ENCODE measurements at places on chromosomes 4 and X.

GRCh38 chr4:139526928-139527327, 29.1 kb downstream of the SETD7 start:
- DNase-seq = no peak

DNA sequence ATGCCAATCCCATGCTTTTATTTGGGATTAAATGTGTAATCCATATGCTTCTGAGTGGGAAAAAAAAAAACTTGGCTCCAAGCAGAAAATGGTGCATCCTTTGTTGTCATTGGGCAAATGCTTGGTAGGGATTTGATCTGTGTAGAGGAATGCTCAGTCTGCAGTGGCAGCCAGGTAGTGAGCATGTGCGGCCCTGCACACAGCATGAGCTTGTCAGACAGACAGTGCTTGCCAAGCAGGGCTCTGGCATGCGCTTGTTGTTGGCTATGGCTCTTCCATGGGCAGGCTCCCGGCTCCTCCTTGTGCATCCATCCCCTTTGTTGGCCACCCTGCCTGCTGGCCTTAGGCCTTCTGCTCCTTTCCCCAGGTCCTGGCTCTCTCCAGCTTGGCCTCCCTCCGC, 130.3 kb downstream of the GPR143 start:
- no peak for DNase-seq

- DNase-seq = no peak
Observed at GRCh38 chr4:2867758-2868491, 24.3 kb downstream of the ADD1 start.

- no peak for DNase-seq
Observed at GRCh38 chr4:134756421-134756820, 554.8 kb upstream of the PABPC4L start.

DNA sequence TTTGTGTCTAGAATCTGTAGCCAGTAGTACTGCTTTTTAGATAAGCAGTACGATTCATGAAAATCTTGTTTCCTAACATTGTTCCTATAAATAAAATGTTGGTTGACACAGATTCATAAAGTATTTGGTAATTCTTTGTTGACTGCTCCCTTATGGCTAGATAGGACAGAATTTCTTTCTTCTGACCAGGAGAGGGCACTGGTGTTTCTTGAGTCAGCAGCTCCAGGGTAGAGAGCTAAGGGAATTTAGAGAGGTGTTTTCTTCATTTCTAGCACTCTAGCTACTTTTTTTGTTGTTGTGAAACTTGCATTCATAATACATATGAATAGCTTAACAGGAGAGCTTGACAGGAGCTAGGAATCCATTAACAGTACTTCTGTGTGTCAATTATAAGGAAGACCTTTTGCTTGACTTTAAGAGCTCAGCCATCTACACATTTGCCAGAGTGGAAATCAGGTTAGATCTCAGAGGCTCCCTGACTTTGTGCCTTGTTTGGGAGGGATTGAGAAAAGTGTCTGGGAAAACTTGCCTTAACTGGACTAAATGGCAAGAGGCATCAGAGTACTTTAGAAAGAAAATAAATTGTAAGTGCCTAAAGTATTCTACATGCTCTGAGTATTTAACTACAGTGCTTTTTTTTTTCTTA, 756.1 kb downstream of the SH3BGRL start:
- DNase-seq = no peak

DNA sequence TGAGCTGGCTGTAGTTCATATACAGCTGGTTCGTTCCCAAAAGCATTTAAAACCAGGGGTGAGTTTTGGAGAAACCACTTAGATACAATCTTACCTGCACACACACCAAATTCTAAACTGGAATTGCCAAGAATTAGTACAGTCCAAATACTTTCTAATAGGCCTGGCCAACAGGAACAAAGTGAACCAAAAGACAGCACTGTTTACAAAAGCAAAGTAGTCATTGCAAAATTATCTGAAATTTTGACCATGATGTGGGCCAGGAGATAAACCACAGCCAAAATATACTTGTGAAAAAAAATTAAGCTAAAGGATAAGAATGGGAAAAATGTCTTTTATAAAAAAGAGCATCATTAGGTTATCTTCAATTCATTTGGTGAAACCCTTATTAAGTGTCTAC, 37.9 kb upstream of the NAP1L5 start:
- DNase-seq = no peak

DNA sequence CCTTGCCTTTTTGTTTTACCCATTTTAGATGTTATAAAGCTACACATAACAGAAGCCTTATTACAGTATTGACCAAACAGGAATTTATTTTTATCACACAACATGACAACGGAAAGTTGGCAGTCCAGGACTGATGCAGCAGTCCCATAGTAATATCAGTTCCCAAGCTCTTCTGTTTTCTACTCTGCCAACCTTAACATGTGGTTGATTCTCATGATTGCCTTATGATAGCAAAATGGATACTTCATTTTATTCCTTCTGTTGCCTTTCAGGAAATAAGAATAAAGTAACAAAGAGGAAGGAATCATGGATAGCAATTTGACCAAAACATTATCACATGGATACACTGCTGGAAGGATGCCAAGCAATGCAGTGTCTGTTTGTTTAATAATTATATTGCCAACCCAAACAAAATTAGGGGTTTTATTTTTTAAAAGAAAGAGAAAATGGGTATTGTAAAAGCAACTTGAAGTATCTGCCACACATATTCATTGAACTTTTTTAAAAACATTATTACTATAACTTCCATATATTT, 275.7 kb downstream of the STPG2 start:
- no peak for DNase-seq

DNA sequence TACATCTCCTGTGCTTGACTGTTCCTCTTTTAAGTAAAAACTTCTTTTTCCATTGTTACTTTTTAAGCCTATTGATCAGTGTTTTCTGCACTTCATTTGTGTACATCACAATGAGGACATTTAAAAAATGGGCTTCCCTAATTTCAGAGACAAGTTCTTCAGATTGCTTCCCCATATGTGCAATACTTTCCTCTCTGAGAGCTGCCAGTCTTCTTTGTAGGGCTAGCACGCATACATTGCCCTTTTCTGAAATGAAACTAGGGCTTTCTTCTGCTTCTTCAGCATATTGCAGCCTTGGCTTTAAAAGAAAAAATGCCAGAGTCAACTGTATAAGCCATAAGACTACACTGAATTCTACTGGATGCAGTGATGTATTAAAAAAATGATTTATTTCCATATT, 37.8 kb downstream of the FAT4 start:
- no peak for DNase-seq

DNA sequence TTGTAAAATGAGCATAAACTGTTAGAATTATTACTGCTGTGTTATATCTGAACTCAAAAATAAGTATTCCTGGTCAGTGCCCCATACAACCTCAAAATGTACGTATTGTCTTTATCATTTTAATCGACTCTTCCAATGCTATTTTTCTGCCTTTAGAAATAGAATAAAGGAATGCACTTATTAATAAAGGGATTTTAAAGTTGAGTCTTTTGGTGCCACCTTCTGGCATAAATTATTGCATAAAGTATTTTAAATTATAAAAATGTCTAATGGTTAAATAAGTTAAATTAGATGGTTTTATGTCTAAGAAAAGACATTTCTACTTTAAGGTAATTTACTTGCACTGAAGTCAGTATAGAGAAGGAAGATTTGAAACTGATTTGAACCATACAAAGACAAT, 424.0 kb upstream of the NDST4 start:
- peak; percentile 0 for DNase-seq

- DNase-seq = no peak
Observed at GRCh38 chr4:995311-996026, 2.3 kb upstream of the SLC26A1 start.

DNA sequence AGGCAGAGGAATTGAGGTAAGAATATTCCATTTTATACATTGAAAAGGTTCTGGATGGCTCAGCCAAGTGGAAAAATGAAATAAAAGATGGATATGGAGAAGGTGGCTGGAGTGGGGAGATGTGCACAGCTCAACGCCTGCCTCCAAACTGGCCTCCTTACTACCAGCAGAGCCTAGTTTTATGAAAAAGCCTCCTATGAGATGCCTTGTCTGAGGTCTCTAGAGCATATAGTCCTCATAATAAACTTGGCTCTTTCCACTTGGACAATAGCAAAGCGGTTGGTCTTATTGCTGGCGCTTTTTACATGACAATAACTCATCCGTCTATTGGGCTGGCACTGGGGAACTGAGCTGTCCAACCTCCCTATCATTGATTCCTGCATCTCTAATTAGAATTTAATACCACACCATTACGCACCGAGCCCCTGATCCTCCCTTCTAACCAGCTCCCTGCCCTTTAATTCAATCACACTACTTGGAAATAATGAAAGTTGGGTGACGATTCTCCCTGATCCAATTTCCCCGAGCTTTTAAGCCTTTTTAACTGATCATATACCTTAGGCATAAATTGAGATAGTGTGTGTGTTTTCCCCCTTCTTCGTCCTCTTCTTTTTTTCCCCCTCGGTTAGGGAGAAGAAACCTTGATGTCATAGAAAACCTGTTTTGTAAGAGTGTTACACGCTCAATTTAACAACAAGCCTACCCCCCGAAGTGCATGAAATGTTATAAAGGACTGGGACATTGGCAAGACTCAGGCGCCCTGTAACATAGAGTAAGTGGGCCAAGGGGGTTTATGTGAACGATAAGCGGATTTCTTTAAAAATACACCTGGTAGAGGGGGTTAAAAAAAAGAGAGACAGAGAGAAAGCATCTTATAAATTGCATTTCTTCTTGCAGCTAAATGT, at the start of gene PHOX2B:
PHOX2B (minus strand) TSS at position 155 of the 905 bp plus-strand sequence; CDS start at position 40, 115 bp downstream.
- DNase-seq = no peak

GRCh38 chr4:56026596-56026995, 77.9 kb downstream of the CEP135 start:
- DNase-seq = no peak

DNA sequence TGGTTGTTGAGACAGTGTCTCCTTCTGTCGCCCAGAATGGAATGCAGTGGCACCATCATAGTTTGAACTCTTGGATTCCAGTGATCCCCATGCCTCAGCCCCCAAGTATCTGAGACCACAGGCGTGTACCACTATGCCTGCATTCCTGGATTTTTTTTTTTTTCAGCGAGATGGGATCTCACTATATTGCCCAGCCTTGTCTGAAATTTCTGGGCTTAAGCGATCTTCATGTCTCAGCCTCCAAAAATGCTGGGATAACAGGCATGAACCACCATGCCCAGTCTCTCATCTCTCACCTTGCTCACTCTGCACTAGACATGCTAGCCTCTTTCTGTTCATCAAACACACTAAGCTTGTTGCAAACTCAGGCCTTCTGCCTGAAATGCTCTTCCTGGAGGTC, 104.1 kb downstream of the UBE2K start:
- DNase-seq = no peak

GRCh38 chr4:623914-624566, 1.3 kb upstream of the PDE6B start:
- no peak for DNase-seq

DNA sequence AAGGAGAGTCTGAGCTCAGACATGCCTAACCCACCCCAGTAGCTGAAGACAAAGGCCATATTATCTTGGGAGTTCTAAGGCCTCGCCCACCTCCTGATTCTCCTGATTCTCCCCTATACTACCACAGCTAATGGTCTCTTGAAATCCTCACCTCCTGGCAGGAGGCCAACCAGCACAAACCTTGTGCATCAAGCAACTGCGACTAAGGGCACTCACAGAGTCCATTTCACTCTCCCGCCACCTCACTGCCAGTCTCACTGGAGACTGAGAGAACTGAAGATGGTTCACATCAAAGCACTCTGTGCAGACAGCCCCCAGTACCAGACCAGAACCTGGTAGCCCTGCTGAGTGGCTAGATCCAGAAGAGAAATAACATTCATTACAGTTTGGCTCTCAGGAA, 102.1 kb upstream of the KLF8 start:
- no peak for DNase-seq

DNA sequence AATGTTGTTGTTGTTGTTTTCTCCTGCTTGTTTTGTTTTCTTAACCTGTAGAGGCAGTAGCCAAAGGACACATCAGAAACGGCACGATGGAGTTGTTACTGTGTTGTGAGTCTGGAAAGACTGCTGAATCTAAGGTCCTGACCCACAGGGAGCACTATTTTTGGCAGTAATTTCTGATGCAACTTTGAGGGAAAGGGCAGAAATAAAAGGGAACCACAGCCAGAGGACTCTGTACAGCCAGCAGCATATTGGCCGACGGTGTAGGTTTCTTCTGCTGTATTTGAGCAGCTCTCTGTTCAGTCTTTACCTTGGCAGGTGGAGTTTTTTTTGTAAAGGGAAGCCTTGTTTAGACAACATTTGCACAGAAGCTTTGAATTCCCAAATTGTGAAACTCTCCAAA, 203.0 kb upstream of the GPR101 start:
- DNase-seq = no peak

DNA sequence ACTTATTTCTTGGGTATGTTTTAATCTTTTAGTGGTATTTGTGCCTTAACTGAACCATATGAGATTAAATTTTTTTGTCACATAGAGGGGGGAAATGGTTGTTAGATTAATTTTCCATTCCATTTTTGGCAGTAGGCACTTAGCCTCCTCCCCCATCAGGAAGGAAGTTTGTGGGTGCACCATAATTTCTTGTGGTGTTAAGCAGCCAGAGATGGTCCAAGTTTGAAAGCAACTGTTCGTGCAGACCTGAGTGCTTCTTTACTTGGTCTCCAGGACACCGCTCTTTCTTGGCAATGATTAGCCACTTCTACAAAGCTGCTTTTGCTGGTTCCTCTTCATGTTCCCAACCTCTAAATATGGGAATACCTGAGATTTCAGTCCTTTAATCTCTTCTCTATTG, 92.7 kb upstream of the RPL34 start:
- DNase-seq = no peak

DNA sequence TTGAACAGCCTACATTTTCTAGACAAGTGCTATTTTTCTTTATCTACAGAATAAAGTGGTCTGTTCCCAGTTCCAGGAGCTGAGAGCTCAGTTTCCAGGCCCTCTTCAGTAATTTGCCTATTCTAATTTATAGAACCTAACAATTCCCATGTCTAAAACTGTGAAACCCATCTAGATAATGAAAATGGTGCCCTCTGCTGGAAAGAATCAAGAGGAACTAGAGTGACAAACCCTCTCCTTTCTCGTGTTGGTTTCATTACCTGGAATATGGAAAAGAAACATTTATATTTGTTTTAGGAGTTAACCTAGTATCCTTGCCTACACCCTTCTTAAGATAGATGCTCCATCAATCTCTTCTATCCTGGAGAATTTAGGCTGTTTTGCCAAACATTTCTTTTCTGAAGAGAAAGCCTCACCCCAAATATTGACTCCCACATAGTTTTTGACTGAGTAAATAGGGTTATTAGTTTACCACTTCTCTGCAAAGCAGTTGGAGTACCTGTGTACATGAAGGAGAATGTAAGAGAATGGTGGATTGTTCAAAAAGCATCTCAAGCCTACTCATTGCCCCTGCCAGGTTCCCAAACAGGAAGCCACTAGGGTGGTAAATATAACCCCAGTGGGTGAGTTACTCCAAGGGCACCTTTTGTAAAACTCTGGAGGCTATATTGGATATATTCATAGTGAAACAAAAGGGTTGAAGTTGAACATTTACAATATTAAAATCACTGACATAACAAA, 121.6 kb downstream of the RASL11B start:
- DNase-seq = no peak

DNA sequence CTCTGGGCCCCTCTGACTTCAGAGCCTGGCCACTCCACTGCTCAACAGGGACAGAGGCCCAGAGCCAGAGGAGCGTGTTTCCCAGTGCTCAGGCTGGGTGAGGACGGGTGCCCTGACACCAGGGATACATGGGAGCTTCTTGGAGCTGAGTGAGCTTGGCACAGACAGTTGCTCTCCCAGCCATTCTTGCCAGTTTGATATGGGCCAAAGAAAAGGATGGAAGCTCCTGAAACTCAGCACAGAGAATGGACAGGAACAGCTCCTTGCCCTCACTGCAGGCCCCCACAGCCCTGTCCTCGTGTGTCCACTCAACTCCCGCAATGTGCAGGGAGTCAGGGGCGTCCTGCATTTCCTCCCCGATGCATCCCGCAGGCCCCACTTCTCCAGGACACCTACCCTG, 38.8 kb downstream of the NSG1 start:
- DNase-seq = no peak
